ENCODE measurements at places on chromosomes 4 and X.

DNA sequence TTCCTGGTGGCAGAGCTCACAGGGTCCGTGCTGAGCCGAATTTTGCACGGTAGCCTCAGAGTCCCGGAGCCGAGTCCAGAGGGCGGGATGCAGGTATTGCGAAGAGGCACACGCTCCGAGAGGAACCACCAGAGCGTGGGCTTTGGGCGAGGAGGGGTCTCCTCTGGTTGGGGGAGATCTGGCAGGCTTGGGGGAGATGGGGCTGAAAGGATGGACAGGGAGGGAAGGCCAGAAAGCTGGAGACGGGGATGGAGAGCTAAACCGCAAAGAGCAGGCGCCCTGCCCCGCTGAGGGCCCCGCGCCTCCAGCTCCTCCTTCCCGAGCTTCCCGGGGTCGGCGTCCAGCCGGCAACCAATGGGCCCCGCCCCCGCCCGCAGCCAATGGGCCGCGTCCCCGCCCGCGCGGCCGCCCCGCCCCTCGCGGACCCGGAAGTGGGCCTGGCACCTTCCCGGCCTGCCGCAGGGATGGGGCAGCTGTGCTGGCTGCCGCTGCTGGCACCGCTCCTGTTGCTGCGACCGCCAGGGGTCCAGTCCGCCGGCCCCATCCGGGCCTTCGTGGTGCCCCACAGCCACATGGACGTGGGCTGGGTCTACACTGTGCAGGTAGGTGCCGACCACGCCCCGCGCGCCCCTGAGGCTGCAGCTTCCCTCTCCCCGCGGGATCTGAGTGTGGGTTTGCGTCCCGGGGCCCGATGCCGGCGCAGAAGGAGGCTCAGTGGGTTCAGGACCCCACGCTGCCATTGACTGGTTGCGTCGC is at the start of gene MAN2B2:
TSS of gene MAN2B2 (plus strand) at position 443 of the 756 bp plus-strand sequence. CDS start at position 465, 22 bp downstream.
- peak; percentile 82 for DNase-seq

DNA sequence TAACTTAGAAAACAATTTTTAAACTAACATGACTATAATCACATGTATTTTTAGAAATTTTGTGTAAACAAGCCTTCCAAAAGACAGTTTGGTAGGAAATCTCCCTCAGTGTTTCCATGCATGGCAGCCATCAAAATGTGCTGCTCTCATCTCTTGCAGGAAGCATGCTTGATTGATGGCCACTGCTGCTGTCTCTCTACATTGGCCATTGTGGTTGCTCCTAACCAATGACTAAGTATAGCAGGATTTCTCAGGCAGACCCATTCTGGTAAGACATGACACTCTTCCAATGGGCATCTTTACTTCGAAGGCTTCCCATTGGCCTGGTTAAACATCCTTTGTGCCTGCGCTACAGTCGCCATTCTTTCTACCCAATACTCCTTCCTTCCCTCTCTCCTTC is 78.9 kb upstream of the GUCY1A1 start:
- DNase-seq, result no peak

DNA sequence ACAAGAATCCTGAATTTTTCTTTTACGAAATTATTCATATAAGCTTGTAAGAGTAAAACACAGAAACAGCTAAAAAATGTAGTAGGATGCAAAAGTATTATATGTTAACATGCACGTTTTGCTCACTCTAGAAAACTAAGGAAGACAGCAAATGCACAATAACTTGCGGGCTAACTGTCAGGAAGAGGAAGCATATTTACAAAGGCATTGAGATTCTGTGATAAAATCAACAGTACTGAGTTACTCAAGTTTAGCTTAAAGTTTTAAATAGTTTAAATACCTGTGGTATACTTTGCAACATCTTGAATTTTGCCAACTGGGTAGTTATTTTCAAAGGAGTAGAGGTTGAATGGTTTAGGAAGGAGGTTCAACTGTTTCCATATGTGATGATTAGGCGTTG is 37.0 kb downstream of the SH2D1A start:
- DNase-seq, result no peak

DNA sequence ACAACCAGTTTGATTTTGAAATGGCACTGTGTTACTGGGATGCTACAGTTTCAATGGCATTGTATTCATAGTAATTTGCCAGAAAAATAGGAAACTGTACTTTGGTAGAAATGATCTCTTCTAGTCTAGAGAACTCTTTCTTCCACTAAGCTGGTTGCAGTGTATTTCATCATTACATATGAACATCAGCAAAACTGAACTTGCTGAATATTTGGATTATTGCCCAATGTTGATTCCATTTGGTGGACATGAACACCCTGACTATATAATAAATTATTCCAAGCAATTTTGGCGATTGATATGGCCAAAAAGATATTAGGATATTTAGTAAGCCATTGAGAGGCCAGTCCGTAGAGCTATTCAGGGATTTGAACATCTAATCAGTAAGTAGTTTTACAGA is 191.8 kb upstream of the CXorf66 start:
- no peak for DNase-seq

DNA sequence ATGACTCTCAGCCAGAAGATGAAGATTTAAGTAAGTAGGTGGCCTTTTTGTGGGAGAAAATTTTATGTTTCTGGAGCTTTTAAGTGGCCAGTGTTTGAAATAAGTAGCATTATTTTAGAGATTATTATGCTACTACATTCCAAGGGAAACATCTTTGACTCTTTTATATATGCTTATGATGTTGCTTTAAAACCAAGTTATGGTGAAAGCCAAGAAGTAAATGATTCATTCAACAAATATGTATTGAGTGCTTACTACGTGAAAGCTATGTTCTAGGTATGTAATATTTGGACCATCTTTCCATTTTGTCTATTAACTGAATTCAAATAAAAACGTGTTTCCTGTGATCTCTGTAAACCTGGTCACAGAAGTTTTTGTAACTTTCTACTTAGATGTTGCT is 58.3 kb downstream of the ZFX start:
- DNase-seq, result no peak

- no peak for DNase-seq
Measured at GRCh38 chrX:149365061-149365460, 140.0 kb downstream of the IDS start.

DNA sequence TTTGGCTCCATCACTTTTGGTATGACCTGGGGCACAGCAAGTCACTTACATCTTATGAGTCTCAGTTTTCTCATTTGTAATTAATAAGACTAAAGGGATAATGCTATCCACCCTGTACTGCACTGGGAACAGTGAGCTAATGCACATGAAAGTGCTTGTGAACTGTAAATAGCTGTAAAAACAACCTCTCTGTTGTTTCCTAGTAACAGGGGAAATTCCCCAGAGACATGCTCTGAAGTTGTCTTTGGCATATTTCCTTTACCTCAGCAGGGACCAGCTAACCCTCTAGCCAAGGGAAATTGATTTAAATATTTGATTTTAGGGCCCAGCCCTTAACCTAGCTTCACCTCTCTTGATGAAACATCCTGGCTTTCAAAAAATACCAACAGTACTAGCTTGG is 6.1 kb upstream of the CYSLTR1 start:
- no peak for DNase-seq

GRCh38 chr4:122099896-122100295 is 52.2 kb upstream of the BLTP1 start:
- DNase-seq, result no peak

GRCh38 chrX:55326985-55327384 is 62.3 kb upstream of the PAGE3 start:
- no peak for DNase-seq

GRCh38 chr4:120718979-120719566 is 203.5 kb downstream of the PRDM5 start:
- no peak for DNase-seq

GRCh38 chrX:82813671-82814078 is 694.4 kb upstream of the POU3F4 start:
- peak; percentile 9 for DNase-seq

DNA sequence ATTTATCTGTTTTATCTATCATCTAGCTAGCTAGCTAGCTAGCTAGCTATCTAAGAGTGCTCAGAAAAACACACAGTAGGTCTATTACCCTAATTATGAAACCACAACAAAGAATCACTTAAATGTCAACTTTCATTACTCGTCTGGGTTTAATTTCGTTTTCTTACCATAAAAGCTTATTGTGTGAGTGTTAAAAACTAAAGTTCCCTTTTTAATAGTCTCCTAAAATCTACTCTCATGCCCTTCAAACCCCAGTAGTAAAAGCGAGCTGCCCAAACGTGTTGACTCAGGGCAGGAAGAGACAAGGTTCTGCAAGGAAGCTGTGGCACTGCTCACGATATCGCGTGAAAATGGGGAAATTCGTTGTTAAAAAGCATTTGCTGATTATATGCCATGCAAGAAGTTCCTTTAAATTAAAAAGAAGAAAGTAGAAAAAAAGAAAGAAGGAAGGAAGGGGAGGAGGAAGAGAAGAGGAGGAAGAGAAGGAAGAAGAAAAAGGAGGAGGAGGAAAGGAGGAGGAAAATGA is 595 bp downstream of the MBNL3 start:
- no peak for DNase-seq

GRCh38 chr4:52968241-52968640 is 106.1 kb downstream of the RASL11B start:
- DNase-seq, result no peak
